ENCODE measurements at places on chromosomes 7 and 10. TPM values are rescaled to one million over a fixed set of nuclear protein-coding genes. Genes with fewer than 3 reads are reported as not detected.

The ARID5B gene
- 27.9 TPM for total RNA-seq

The ZCWPW1 gene
- total RNA-seq: 2.1 TPM

The ASB10 gene
- total RNA-seq: not detected

The AKR1C4 gene
- total RNA-seq: not detected

The NCAPG2 gene
- total RNA-seq: 15.9 TPM
